Uterine smooth muscle cell (primary cell): ENCODE measurements at places on chromosomes 16 and 17. TPM values are rescaled to one million over a fixed set of nuclear protein-coding genes. Genes with fewer than 3 reads are reported as not detected.

Gene GNGT2
- not detected in 2 replicates for total RNA-seq

Gene CSF3
- 0.25 and 1.4 TPM in 2 replicates for total RNA-seq

Gene CRHR1
- not detected in 2 replicates for total RNA-seq

Gene CFAP119
- 3.4 and 3.8 TPM in 2 replicates for total RNA-seq
